Anterior cingulate cortex (tissue), 58 donors: ENCODE measurements at places on chromosomes 13 and 19.

DNA sequence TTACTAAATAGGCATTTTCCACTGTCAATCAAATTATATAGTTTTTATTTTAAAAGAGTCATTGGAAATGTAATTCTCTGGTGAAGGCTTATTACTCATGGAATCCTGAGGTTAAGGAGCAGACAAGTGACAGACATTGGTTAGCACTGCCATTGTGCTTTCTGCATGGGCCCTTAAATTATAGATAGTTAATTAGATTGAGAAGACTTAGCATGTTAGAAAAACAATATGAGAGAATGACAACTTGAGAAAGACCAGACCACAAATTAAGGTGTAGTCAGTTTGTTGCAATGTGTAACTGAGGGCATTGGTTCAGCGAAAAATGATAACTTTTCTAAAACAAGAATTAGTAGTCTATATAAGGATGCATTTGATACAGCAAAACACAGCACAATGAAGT lies 195.5 kb downstream of the SLITRK6 start:
- no peak for DNase-seq

DNA sequence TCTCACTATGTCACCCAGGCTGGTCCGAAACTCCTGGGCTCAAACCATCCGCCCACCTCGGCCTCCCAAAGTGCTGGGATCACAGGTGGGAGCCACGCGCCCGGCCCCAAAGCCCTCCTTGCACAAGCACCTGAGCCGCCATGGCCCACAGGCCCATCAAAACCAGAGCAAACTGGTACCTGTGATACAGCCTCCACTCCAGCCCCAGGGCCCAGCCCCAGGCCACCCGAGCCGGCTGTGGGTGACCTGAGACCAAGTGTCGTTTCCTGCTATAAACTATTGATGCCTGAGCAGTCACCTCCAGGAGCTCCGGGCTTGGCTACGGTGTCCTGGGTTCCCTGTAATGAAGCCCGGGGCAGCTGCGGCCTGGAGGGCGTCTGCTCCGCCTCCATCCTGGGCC lies 9.7 kb upstream of the PTBP1 start:
- DNase-seq, result no peak

- DNase-seq, result no peak
Observed at GRCh38 chr19:58545286-58546018, 1.6 kb downstream of the TRIM28 start.

GRCh38 chr19:17125062-17125727 lies 49.6 kb downstream of the MYO9B start:
- no peak for DNase-seq

DNA sequence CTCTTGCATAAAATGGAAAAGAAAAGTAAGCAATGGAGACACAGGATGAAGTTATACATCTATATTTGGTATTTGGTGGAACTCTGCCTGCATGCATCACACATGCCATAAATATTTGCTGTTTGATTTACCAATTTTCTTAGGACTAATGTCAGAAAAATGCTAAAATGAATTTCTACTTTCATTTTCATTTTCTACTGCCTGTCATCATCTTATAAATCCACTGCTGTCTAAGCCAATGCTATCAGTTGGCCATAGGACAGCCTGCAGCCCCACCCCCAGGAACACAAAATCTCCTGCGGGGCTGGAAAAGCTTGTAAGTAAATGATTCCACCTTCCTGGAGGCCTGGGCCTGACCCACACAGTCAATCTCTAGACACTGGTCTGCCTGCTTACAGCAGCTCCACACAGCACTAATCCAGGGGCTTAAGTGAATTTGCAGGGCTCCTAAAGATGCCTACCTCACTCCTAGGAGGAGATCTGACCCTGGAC lies 122.0 kb downstream of the ENOX1 start:
- DNase-seq, result no peak

DNA sequence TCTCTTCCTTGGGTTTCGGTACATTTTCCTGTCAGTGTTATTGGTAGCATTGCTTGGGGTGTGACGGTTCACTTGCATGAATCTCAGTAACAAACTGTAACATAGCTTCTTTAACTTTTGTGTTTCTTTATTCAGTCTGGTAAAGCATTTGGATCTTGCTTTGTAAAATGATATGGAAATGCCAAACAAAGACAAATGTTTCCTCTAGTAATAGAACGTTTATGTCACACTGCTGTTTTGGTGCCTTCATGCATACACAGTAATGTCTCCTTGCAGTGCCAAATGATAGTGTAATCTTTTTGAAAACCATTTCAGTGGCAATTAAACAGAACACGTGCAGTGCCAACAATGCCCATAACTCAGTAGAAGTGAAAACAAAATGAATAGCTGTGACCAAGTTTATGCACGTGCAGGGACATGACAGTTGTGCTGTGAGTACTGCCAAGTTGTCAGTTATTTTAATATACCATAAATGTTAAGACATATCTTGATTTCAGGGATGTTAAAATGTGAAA lies 110.8 kb downstream of the RXFP2 start:
- DNase-seq, result no peak

- DNase-seq, result no peak
Observed at GRCh38 chr13:99353836-99354235, 46.6 kb upstream of the GPR183 start.

DNA sequence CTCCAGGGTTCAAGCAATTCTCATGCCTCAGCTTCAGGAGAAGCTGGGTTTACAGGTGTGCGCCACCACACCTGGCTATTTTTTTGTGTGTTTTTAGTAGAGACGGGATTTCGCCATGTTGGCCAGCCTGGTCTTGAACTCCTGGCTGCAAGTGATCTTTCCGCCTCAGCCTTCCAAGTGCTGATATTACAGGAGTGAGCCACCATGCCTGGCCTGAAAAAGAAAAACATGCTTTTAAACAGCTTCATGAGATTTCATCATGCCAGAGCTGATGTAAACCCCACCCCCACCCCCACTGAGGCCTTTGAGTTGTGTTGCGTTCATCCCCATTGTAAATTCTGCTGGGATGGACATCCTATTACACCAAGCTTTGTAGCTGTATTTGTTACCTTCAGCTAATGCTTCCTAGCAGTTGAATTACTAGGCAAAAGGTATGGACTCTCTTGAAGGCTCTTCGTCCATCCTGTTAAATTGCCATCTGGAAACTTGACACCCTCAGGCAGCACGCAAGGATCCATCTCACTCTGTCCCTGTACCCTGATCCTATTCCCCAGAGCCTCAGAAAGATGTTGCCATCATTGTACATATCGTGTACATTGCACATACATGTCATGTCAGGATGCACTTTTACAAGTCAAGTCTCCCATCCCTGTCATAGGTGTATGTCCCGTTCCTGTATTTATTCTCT lies 47.3 kb downstream of the NFIX start:
- no peak for DNase-seq

GRCh38 chr19:39263912-39264305 lies 4.3 kb upstream of the IFNL2 start:
- DNase-seq, result no peak

GRCh38 chr13:43543331-43543730 lies 243.4 kb downstream of the ENOX1 start:
- no peak for DNase-seq

GRCh38 chr13:76764429-76764828 lies 121.8 kb downstream of the KCTD12 start:
- no peak for DNase-seq

DNA sequence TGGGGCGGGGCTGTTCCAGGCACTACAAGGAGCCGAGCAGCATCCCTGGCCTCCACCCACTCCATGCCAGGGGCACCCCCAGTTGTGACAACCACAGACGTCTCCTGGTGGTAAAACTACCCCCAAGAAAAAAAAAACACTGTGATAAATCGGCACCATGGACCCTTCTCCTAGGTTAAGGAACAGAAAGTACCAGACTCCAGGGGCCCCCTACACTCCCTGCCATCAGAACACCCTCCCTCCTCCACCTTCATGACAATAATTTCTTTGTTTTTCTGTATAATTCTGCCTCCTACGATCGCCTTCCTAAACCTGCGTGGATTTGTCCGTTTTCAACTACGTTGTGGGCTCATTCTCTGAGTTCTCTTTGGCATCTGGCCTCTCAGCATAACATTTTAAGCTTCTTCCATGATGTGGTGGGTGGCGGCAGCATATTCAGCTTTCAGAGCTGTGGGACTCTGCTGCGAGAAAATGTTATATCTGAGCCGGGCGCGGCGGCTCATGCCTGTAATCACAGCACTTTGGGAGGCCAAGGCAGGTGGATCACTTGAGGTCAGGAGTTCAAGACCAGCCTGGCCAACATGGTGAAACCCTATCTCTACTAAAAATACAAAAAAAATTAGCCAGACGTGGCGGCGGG lies 8.6 kb downstream of the TLE2 start:
- no peak for DNase-seq

DNA sequence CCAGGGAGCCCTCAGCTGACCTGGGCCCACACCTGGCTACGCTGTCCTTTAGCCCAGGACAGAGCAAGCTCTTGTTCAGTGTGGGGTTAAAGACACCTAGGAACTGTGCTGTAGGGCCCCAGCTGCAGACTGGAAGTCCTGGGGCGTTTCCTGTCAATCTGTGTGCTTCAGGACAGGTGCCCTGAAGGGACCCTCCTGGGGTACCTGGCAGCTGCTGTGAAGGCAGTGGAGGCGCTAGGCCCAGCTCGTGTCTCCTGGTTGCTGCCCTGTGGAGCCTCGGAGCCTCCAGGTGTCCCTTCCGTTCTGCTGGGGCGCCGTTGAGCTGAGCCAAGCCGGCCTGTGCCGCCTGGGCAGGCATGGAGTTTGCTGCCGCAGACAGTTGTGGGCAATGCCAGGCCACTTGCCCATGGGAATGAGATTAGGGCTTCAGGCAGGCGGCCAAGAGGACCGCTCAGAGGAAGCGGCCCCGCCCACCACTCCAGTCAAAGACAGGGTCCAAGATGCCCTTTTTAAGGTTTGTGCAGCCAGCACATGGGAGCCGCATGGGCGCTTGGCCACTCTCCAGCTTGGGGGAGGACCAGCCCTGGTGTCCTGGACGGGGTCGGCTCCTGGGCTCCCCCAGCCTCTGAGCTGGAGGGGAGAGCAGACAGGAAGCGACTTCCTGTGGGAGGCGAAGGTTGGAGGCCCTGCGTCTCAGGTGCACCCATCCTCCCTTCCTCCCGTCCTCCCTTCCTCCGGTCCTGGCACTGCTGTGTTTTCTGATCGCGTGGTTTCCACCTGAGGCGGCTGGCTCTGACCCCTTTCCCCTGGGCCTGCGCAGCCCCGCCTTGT lies 4.0 kb downstream of the PTBP1 start:
- no peak for DNase-seq

GRCh38 chr13:45752510-45752909 lies 50.4 kb downstream of the CBY2 start:
- no peak for DNase-seq

- DNase-seq, result no peak
Observed at GRCh38 chr13:111620166-111620565, 299.7 kb downstream of the TEX29 start.

GRCh38 chr13:106152047-106152446 lies 383.4 kb downstream of the EFNB2 start:
- DNase-seq, result no peak

DNA sequence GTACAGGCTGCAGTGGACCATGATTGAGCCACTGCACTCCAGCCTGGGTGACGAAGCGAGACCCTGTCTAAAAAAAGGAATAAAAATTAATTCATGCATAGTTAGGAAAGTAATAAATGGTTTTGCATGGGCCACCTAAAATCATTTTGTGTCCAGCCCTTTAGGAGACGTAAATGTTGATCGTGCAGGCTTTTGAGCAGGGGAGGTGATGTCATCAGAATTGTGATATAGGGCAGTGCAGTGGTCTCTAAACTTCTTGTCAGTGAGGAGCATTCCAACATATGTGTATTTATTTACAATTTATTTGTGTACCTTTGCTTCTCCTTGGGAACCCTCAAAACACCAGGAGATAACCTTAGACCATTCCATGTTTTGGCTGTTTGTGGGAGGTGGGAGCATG lies 3.0 kb downstream of the SMARCA4 start:
- no peak for DNase-seq

DNA sequence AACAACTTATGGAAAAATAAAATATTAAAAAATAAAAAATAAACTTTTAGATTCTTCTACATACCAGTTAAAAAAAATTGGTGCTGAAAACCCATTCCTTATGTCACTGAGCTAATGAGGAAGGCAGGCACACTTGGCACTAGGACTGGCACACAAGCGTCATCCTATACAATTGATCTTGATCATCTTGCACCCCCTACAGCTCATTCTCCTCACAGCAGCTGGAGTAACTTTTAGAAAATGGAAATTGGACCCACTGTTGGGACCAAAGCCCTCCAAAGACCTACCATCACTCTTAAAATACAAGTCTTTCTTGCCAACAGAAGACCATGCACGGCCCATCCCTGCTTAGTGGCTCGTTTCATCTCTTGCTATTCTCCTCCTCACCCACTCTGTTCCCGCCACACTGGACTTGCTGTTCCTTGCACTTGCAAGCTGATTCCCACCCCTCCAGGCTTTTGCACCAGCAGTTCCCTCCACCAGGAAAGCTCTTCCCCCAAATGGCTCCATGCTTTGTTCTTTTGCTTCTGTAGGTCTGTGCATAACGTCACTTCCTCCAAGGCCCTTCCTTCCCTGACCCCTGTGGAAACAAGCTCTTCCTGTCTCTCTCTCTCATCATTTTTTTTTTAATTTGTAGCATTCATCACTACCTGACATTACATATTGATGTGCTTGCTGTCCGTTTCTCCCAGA lies 11.6 kb downstream of the CTU1 start:
- DNase-seq, result no peak

DNA sequence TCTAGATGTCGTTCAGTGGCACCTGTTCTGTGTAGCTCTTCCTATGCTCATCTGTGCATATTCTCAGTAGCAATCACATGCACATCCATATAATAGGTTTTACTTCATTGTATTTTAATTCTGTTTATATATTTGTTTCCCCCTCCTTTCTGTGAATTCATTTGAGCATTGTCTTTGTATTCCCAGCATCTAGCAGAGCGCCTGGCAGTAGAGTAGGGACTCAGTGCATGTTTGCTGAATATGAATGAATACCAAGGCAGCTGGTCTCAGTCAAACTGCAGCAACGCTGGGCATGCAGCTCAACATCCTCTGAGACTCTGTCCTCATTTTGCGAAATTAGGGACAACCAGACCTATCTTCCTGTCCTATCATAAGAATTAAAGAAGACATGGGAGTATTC lies 330.1 kb downstream of the SPRY2 start:
- no peak for DNase-seq

DNA sequence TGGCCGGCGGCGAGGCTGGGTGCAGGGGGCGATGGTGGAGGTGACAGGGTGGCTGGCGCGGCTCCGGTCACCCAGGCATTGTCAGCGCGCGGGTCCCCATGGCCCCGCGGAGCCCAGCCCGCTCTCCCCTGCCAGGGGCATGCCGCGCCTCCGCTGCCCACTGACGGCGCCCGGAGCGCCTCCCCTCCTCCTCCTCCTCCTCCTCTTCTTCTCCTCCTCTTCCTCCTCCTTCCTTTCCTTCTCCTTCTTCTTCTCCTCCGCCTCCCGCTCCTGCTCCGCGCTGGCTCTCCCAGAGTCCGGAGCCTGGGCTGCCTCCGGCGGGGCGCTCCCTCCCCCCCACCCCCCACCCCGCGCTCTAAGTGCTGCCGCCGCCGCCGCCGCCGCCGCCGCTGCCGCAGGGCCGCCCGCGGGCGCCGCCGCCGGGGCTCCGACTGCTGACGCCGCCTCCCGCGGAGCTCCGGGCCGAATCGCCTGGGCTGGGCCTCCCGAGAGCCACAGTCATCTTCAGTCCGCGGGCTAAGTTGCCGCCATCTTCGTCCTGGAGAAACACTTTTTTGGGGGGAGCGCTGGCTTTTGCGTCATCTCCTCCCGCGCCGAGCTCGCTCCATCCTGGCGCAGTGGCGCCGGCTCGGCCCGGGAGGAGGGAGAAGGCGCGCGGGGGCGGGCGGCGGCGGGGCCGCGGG lies 348.3 kb downstream of the LIG4 start:
- peak; percentile 7 for DNase-seq

- no peak for DNase-seq
Observed at GRCh38 chr13:97413694-97414093, 20.3 kb upstream of the RAP2A start.
